ENCODE measurements at places on chromosomes 6 and 20.

DNA sequence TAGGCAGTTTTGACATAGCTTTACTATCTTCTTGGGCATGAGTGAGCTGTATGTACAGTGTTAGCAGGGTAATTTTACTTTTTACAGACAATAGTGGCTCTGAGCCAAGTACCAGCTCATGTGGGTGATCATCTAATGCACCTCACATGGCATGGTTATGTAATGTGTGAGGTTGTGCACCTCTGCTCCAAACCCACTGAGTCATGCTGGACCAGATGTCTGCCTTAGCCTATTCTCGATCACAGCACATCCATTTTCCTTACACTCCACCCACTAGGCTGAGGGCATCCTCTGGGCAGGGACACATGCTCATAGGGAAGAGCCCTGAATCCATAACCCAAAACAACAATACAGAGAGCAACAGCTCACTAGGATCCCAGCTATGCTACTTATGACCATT, 71.6 kb upstream of the FBXL4 start:
- no peak for DNase-seq

DNA sequence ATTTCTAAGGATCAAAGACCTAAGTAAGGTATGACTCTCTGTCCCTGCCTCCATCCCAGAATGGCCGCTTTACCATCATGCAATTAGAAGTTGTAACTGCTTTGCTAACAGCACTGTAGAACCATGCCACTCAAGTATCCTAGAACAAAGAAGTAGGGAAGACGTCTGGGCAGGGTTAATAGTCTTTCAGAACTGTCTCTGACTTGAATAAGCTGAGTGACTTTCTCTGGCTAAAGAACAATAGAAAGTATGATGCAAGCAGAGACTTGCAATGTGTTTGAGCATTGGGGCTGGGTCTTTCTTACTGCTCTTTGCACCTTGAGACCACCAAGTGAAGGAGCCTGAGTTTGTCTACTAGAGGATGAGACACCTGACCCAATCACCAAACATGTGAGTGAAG, 279.6 kb upstream of the JAG1 start:
- no peak for DNase-seq

- DNase-seq: no peak
Measured at GRCh38 chr20:54337144-54337543, 129.3 kb downstream of the PFDN4 start.

DNA sequence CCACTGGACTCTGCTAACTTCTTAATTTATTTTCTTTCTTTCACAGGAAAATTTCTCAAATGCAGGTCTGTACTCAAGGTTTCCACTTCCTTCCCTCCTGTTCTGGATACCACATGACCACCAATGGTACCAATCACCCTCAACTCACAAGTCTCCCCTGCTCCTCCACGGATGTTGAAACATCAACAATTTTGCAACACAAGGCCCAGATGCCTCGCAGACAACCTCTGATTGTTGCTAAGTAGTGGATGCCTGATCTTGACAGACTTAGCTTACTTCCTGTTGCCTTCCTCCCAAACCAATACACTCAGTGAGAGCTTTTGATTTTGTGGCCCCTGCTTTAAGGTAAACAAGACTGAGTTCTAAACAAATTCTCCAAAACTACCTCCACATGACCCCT, 146.6 kb downstream of the FRK start:
- DNase-seq: no peak

GRCh38 chr20:20317621-20318364, 50.1 kb upstream of the INSM1 start:
- no peak for DNase-seq
